ENCODE measurements at places on chromosomes 3 and 15. TPM values are rescaled to one million over a fixed set of nuclear protein-coding genes. Genes with fewer than 3 reads are reported as not detected.

FRMD4B gene
- total RNA-seq, result 49.9 TPM

COL6A5 gene
- total RNA-seq, result under 0.01 TPM

GRM7 gene
- 70.3 TPM for total RNA-seq

ITGA11 gene
- total RNA-seq, result 1.5 TPM

C3orf85 gene
- total RNA-seq, result not detected

TBL1XR1 gene
- total RNA-seq, result 187 TPM
